ENCODE measurements at places on chromosomes 12 and 14. TPM values are rescaled to one million over a fixed set of nuclear protein-coding genes. Genes with fewer than 3 reads are reported as not detected.

GRCh38 chr12:105744371-105745058 lies 394.2 kb downstream of the NUAK1 start:
- no peak for DNase-seq

- no peak for DNase-seq
These were observed 45.5 kb downstream of the PAWR start for GRCh38 chr12:79645235-79645630.

GRCh38 chr12:108861878-108862587 lies 4.7 kb upstream of the SSH1 start:
- DNase-seq, result no peak

The NANOG gene
- total RNA-seq, result not detected

The DPY19L2 gene
- 38.4 TPM for total RNA-seq

The OLR1 gene
- total RNA-seq, result 7.3 TPM

The RD3L gene
- total RNA-seq, result not detected

The CLECL1 gene
- total RNA-seq, result not detected

Data from occipital lobe (tissue), 3 donors.